ENCODE measurements at places on chromosomes 1 and 21.

- DNase-seq: no peak
Measured at GRCh38 chr1:219438386-219438785, 174.5 kb downstream of the ZC3H11B start.

DNA sequence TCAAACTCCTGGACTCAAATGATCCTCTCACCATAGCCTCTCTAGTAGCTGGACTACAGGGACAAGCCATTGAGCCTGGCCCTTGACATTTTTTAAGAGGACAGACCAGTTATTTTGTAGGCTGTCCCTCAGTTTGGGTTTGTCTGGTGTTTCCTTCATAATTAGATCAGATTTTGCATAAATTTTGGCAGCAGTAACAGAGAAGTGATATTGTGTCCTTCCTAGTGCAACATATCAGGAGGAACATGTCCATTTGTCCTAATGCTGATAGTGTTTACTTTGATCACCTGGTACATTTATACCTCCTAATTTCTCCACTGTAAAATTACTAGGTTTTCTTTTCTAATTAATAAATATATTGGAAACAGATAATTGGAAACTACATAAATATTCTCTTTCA, 5.9 kb upstream of the NID1 start:
- no peak for DNase-seq

GRCh38 chr1:244231193-244231571, 180.1 kb downstream of the ZBTB18 start:
- DNase-seq: no peak

GRCh38 chr1:225427235-225428067, at the start of gene LBR:
Gene LBR, minus strand, starts transcription at chr1:225428038. Its CDS starts 3,963 bp downstream, at chr1:225424075.
- DNase-seq: no peak

GRCh38 chr1:54569339-54569738, 21.3 kb downstream of the ACOT11 start:
- no peak for DNase-seq

DNA sequence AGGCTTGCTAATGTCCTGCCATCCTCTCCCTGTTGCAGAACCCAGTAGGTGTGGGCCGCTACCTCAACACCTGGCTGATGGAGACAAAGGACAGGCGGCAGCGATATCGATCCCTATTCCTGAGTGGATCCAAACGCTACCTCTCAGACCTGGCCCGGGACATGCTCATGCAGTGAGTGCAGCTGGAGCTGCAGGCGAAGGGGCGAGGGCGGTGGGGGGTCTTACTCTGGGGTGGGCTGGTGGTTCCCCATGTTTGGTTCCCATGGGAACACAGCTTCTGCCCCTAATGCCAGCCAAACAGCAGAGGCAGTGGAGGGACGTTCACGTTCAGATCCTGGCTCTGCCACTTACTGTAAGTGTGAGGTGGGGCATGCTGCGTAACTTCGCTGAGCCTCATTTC, 15.8 kb upstream of the TTC22 start:
- DNase-seq: no peak

- DNase-seq: peak; percentile 69
Measured at GRCh38 chr1:190975827-190976226, 498.2 kb upstream of the BRINP3 start.

DNA sequence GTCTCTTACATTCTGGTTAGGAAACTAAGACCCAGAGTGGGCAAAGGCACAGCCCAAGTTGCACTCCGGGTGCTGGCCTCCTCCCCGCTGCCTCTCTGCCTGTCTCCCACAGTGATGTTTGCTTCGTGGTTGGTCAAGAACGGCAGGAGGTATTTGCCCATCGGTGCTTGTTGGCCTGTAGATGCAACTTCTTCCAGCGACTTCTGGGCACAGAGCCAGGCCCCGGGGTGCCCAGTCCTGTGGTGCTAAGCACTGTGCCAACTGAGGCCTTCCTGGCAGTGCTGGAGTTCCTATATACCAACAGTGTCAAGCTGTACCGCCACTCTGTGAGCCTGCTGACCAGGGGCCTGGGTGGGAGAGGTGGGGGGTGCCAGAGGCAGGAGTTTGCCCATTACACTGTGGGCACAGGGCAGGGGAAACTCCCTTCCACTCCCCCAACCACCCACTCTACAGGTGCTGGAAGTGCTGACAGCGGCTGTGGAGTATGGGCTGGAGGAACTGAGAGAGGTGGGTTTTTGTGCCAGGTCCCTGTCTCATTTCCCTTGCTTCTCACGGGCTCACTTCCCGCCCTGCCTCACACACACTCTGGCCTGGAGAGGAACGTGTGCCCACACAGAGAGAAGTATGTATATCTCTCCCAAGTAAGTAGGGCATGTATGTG, 1.9 kb downstream of the BTBD19 start:
- DNase-seq: no peak

- DNase-seq: no peak
Measured at GRCh38 chr1:40411294-40411693, 37.8 kb downstream of the SMAP2 start.

DNA sequence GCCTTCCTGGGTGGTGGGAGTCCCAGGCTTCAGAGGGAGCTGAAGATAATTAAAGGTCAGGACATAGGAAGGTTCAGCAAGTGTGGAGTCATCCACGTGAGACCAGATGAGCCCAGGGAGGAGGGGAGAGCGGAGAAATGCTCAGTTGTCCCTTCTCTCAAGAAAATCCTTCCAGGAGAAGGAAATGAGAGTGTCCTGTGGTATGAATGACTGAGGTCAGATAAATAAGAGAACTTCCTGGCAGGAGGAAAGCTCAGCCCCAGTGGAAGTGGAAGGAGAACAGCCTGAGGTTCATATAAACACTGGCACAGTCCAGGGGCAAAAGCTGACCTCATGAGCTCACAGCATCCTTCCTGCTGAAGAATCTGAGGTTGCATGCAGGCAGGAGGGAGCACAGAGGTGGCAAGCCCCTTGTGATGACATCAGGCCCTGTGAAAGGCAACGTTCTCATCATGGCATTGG, 97.6 kb downstream of the NAV1 start:
- DNase-seq: no peak

DNA sequence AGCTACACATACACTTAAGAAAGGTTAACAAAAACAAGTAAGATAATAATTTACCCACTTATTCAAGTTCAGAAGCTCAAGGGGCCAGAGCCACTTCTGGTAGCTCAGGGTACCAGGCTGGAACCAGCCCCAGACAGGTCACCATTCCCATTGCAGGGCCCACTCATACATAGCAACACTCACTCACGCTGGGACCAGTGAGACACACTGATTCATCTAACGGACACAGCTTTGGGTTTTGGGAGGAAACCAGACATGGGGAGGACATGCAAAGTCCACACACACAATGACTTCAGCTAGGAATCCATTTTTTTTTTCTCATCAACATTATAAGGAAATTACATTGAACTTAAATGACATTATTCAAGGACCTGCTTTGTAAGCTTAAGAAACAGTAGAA, 169.1 kb downstream of the ZC3H11B start:
- DNase-seq: no peak

DNA sequence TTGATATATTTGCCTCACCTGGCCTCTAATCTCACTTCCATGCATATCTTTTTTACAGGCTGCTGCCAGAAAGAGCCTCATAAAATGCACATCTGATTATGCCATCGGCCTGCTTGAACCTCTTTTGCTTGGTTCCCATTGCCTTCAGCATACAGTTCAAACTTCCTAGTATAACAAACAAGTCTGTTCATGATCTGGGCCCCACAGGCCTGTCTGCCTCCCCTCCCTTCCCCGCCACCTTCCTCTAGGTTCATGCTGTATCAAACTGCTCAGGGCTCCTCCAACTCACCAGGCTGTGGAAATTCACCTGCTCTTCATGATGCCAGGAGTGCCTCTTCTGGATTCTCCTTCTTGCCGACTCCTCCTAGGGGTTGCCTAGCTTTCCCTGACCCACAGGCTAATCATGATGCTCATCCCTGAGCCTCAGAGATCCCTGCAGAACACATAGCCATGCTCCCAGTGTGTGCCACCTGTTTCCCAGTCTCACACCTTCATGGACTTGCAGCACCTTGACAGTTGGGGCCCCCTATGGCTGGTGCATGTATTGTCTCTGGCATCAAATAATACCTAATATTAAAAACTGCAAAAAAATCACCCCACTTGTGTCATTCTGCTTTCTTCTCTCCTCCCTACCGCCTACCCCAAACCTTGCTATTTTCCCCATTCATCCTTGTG, 33.7 kb upstream of the CD2 start:
- DNase-seq: no peak

DNA sequence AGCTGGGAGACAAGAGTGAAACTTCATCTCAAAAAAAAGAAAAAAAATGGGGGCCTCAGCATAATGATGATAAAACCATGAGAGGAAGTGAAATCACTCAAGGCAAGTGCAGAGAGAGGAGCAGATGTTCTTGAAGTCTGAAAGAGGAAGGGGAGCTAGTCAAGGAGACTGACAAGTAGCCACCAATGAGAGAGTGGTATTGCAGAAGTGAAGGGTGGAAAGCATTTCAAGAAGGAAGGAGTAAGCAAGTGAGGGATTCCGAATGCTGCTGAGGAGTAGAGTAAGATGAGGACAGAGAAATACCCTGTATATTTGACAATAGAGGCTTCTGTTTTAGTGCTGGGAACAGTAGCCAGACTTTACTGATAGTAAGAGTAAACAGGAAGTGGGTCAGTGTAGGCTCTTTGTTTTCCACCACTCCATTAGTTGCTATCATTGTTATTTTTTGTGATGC, 2.9 kb downstream of the TATDN3 start:
- DNase-seq: peak; percentile 73

GRCh38 chr1:104125266-104125665, 375.6 kb downstream of the AMY1C start:
- peak; percentile 88 for DNase-seq

DNA sequence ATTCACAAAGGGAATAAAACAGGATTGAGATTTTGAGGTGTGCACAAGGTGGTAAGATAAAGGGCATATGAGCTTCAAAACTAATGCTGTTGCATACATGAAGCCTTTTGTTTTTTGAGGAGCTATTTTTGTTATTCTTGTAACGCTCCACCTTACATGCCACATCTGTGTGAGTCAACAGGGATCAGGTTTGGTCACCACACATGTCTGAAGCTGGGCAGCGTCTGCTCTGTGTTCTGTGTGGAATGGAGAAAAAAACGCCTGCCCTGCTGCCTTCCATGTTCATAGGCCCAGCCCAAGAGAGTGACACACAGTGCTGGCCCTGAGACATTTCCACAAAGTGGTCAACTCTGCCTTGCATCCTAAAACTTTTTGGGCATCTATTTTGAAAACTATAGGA, 67.7 kb downstream of the MPZL1 start:
- DNase-seq: no peak

DNA sequence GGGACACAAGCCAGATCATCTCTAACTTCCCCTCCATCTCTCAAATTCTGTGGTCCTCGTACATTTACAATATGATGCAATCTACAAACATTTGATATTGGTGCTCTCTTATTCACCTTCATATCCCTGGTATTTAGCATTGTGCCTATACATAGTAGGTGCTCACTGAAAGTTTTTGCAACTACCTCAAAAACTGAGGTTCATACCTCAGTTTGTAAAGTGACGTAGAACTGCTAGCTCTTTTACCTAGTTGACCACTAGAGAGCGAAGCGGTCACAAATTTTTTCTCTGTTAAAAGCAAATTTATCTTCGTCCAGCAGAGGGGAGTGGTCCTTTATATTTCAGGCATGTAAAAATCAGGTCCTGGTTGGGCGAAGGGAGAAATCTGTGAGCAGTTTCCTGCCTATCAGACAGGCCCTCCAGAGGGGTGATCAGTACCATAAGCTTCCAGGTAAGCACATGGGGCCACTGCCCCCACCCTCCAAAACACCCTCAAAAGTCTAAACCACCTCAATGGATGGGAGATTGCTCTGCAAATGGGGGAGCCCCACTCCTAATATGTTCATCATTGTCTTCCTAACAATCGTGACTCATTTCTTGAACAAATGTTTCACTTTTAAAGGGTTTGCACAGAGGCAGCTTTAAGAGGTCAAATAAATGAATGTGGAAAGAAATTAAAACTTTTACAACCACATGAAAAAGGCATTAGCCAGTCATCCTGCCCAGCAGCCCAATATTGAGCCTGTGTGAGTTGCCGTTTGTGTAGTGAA, 10.6 kb upstream of the HLCS start:
- DNase-seq: peak; percentile 94

DNA sequence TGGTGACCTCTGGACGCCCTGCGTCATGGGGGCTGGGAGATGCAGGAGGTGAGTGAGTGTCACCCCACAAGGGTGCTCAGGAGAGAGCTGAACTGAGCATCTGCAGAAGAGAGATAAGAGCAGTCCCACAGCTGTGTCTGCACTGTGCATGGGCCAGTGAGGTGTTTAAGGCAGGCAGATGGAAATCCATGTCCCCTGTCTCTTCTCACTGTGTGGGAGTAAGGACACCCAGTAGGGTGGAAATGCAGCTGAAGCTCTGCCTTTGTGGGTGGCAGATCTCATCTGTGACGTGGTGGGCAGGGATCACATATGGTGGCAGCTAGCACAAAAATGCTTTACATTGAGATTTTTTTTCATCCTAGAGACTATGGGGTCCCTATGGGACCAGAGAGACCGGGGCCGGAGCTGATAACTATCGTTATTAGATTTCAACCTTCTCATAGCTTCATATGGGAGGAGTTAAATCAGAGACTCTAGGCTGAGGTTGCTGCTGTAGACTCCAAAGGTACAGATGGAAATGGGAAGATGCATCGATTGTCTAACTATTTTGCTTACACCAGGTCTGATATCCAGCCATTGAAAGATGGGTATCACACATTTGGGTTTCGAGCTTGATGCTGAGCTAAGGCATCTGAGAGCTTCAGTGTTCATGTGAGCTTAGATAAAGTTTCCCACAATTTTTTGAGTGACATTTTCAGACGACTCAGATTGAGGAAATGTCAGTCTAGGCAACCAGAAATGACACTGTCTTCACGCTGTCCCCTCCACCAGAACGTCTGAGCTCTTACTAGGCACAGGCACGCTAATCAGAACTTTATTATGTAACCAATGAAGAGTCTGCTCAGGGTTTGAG, 65.3 kb upstream of the PSEN2 start:
- DNase-seq: peak; percentile 86

GRCh38 chr1:167060141-167061072, 29.8 kb downstream of the GPA33 start:
- peak; percentile 21 for DNase-seq

DNA sequence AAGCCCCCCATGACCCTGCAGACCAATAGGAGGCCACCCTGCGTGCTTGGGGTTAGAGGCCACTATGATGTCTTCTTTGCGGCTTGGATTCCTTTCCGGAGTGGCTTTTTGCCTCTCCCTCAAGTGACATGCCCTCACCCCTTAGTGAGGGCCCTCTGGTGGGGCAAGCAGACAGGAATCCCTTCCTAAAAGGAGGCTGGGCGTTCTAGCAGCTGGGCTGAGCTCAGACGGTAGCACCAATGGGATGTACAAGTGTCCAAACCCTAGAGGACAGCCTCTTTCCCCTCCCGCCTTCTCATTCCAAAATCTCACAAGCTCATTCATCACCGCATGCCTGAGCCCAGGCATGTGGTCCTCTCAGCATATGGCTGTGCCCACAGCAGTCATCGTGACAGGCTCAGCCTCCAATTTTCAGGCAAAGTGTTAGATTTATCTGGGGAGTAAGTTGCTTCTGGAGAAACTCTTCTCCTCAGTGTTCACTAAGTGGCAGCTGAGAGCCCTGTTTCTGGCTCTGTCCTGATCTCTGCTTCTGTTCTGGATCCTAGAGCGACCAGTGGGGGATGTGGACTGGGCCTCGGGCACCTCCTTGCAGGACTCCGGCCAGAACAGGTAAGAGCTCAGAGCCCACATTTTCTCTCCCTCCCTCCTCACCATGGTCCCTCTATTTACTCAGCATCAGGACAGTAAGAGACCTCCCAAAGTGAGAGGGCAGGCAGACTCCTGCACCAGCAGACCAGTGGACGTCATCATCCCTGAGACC, 4.8 kb downstream of the KIAA1614 start:
- peak; percentile 33 for DNase-seq

- no peak for DNase-seq
Measured at GRCh38 chr1:224507771-224508523, 73.3 kb upstream of the WDR26 start.
